ENCODE measurements at places on chromosomes 7 and 10.
A peak's percentile ranks its signal among the peaks of the same experiment; 100 is the strongest.

DNA sequence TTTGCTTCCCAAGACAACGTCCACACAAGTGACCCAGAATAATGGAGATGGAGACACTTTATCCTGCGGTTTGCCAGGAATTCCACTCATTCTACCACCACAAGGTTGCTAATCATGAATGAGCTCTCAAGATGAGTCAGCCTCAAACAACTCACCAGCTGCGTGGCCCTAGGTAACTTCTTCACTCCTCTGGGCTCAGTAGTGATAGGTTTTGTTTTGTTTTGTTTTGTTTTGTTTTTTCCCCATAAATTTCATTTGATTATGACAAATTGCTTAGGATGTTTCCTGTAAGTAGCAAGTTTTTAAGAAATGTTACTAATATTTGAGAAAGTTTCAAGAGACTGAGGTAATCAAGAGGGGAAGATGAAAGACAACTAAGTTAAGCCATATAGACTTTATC, 286.8 kb downstream of the PARD3 start:
- peak; percentile 96 for DNase-seq

DNA sequence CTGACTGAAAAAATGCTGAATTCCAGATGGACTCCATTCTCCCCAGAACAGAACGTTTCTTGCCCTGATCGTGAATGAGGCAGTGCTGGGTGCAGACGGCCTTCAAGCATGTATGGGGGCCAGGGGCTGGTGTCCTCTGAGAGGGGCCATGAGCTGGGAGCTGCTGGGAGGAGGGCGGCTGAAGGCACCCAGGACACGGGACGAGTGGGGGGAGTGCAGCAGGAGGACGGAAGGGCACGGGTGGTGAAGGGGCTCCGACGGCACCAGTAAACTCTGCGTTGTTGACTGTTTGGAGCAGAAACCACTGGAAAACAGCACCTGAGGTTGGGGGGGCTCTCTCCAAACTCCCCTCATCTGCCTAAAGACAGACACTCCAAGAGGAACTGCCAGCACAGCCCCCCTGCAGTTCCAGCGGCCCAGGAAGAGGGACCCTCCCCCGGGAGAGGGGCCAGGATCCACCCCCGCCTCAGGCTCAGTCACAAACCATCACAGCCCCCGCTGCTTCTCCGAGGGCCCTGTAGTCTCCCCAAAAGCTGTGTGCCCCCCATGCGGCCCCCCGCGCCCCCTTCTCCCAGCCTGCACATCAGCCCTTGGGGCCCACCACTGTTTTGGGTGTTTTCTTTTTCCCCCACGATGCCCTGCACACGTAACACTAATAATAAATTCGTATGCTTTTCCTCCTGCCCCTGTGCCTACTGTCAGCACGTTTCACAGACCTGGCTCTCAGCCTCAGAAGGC, 55.5 kb downstream of the DPYSL4 start:
- DNase-seq: no peak

GRCh38 chr7:117118579-117119180, 165.4 kb downstream of the ST7 start:
- no peak for DNase-seq

- DNase-seq: no peak
Measured at GRCh38 chr10:10530313-10530712, 487.4 kb upstream of the CELF2 start.

GRCh38 chr10:77027576-77027975, 610.0 kb downstream of the KCNMA1 start:
- no peak for DNase-seq

DNA sequence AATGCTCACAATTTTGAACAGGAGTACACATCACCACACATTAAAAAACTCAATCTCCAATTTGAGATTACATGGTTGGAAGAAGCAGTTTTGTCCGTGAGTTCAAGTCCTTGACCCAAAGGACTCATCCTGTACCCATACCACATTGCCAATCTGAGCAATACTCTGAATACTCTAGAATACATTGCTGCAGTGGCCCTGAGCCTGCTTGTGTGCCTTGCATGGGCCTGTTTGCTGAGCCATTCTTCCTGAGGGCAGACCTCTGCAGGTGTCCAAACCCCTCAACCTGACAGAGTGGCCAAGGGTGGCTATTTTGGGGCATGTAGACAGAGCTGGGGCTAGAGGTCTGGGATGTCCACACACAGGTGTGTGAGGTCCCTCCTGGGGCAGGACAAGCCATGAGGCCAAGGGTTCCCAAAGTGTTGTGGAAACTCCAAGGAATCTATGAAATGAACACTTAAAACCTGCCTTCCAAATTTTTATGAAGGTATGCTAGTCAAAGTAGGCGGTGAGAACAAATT, 15.5 kb downstream of the AGMO start:
- no peak for DNase-seq

DNA sequence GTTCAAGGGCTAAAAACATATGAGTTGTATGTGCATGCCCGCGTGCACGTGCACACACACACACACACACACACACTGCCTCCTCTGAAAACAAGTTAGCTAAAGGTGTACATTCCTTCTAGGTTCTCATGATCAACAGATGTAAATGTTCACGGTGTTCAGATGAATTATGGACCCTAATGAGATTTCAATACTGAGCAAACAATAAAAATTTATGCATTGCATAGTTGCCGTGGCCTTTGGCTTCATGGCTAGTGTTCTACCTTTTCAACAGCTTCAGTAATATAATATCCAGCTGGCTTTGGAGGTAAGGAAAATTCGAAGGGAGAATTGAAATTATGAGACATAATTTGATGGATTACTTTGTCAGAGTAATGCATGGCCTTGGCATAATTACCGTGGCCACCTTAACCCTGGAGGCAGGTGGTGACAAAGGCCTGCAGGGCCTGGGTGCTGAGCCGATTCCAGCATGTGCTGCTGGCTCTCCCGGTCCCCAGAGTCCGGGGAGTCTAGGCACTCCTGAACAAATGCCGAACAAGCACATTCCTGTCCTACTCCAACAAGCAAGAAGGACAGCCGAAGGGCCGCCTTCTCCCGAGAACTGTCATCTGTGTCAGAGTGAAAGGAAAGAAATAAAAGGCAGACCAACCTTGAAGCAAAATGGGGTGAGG, 166.6 kb upstream of the TCF7L2 start:
- DNase-seq: no peak

- no peak for DNase-seq
Measured at GRCh38 chr10:131747791-131748190, 153.0 kb upstream of the PPP2R2D start.

GRCh38 chr7:11026452-11027359, 53.0 kb downstream of the PHF14 start:
- no peak for DNase-seq

GRCh38 chr7:69837387-69838068, 239.3 kb downstream of the AUTS2 start:
- DNase-seq: no peak

DNA sequence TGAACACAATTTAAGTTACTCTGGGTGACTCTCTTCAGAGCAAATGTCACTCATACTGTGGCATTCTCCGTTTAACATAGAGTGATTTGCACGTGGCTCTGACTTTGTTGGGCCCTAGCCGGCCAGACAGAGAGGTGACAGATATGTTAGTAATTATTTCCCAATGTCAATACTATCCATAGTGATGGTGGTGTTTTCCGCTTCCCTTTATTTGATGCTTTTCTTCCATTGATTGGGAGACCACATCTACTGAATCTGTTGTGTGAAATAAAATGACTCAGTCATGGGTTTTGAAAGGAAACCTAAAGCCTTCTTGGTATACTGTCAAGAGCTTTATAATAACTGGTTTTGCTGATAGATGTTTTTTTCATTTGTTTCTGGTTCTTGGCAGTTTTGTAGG, 7.4 kb downstream of the AVL9 start:
- no peak for DNase-seq

DNA sequence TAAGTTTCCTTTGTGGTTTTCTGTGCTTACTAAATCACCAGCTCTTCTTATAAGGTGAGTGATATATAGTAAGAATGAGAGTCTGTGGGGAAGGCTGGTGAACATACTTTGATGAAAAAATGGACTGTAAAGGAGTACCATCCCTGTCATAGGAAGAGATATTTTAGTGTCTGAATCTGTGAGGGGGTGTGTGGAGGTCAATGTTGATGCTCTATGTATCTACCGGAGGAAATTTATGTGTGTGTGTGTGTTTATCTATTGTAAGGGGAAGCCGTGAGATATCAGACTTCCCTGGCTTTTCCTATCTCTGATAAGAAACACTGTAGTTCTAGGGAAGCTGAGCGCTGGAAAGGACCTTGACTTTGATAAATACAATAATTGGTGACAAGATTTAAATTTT, 179.0 kb downstream of the PCDH15 start:
- no peak for DNase-seq

- no peak for DNase-seq
Measured at GRCh38 chr7:549891-550625, 30.4 kb upstream of the PDGFA start.

DNA sequence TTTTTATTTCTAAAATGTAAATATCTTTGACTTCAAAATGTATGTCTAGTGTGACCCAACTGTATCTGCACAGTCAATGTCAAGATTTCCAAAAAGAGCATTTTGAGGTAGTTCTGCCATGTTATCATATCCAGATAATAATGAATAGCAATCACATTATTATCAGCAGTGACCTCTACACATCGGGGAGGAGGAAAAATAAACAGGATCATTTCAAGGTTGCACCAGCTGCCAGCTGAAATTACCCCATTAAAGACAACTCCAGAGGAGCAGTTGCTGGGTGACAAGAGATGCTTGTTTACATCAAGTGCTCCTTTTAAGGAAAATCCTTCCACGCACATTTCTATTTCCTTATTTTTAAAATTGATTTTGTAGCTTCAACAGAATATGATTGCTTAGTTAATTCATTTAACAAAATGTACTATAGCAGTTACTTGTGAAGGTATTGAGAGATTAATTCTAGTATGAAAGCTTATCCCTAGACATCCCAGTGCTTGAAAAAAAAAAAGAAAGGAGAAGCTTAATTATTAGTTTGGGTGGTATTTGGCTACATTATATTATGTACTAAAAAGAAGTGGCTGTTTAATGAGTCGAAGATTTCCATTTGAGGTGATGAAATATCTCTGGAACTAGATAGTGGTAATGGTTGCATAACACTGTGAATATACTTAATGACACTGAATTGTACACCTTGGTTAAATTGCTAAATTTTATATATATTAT, 19.3 kb upstream of the SLC35G1 start:
- no peak for DNase-seq

DNA sequence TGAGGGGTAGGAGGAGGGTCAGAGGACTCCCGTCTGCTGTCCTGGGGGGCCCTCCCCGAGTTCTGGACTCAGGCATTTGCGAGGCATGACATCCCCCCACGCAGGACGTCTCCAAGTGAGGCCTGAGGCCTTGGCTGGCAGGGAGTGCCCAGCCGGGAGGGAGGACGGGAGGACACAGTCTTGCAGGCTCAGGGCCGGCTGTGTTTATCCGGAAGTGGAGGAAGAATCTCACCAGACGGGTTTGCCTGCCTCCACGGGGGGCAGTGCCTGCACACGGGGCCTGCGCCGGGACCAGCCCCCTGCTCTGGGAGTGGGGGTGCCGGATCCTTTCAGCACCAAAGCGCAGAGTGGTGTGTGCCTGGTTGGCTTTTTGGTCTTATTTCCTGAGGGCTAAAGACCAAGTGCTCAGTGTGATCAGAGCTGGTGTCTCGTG, 10.9 kb downstream of the PWWP2B start:
- no peak for DNase-seq

- peak; percentile 21 for DNase-seq
Measured at GRCh38 chr10:62746951-62747729, 57.4 kb upstream of the ADO start.

DNA sequence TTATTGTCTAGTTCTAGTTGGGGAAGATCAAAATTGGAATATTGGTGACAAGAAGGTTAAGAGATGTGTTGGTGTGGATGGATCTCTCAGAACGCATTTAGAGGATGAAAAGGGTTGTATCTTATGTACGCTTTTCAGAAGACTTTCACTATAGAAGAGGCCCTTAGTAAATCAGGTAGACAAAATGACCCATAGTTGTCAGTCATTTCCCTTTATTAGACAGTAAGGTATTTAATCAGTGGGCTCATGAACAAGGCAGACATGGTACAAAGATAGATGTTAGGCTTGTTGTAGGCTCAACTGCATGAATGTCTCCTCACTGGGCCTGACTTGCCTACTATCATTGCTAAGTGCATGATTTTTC, 359.2 kb downstream of the PHF14 start:
- DNase-seq: no peak
